Left renal pelvis (tissue), 4 donors: ENCODE measurements at places on chromosomes 2 and 18.

GRCh38 chr2:161107265-161107664 lies 53.0 kb upstream of the TANK start:
- DNase-seq, result no peak

DNA sequence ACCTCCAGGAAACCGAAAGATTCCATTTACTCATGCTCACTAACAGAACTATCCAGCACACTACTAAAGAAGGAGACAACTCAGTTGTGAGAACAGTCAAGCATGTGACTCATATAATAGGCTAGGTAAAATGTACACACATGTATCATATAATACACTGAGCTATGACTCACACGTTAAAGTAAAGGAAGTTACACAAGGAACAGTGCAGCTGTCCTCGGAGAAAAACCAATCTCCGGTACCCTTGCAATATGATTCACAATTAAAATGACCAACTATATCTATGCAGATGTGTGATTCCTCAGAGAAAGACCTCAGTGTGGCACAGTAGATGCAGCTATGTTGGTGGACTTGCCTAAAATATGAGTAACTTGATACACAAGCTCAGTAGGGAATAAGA lies 76.5 kb downstream of the STRN start:
- DNase-seq, result no peak

DNA sequence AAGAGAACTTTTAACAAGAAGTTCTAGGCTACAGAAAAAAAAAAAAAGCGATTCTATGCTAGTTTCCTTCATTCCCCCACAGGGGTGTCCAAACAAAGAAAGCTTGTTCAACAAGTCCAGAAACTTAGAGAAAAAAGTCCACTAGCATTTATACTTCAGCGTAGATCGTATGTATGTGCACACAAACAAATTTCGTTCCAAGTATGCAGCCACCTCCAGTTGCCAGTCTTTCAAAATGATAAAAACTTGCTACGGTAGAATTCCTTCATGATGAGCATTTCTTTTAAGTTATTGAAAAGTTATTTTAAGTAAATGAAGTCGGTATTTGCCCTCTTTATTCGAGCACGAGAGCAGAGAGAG lies 3.7 kb upstream of the OTX1 start:
- no peak for DNase-seq

DNA sequence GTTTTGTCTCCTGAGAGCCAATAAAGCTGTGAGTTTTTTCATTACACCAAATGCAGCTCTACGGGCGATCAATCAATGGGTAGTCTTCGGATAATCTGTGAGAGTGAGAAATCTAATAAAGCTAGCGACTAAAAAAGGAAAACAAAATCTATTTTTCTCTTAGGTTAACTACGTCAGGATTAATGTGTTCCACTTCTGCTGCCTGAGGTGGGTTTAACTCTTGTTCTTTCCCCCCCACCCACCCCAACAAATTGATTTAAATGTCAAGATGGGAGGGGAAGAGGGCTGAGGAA lies 63.0 kb upstream of the PSMD14 start:
- DNase-seq, result no peak

- no peak for DNase-seq
Observed at GRCh38 chr2:195202163-195202845, 454.7 kb upstream of the SLC39A10 start.

DNA sequence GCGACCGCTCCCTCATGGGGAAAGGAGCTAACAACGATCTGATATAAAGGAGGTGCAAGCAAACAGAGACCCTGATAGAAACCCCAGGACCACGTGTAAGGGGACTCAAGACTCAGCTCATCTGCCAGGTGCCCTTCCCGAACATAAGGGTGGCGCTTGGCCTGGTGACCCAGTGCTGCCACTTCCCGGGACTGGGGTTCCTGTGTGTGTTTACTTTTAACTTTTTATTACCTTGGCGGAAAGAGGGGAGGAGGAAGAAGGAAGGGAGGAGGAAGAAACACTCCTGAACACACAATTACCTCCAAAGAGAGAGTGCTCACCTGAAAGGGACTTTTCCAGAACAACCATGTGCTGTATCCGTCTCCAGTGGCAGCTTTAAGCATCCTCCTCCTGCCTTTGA lies 56.5 kb upstream of the EDAR start:
- no peak for DNase-seq

DNA sequence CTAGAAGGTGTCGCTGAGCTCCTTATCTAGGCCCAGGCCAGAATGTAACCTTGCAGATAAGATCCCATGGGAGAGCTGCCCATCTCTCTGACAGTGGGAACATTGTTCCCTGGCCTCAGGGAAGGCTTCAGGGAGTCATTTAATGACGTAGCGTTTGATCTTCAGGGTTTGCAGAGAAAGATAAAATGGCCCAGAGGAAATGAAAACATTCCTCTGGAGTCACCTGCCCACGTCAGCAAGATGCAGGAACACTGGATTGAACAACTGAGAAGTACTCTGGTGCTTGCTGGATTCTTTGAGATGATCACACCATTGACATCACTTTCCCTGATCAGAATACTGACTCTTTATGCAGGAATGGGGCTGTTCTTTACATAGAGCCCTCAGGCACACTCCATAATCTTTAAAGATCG lies 51.6 kb downstream of the MAPK4 start:
- no peak for DNase-seq

- DNase-seq, result no peak
Observed at GRCh38 chr18:53567929-53568574, 656.4 kb downstream of the MBD2 start.

GRCh38 chr2:123532994-123533393 lies 492.1 kb upstream of the CNTNAP5 start:
- no peak for DNase-seq

- DNase-seq, result no peak
Observed at GRCh38 chr2:137020452-137021196, 255.3 kb downstream of the THSD7B start.

DNA sequence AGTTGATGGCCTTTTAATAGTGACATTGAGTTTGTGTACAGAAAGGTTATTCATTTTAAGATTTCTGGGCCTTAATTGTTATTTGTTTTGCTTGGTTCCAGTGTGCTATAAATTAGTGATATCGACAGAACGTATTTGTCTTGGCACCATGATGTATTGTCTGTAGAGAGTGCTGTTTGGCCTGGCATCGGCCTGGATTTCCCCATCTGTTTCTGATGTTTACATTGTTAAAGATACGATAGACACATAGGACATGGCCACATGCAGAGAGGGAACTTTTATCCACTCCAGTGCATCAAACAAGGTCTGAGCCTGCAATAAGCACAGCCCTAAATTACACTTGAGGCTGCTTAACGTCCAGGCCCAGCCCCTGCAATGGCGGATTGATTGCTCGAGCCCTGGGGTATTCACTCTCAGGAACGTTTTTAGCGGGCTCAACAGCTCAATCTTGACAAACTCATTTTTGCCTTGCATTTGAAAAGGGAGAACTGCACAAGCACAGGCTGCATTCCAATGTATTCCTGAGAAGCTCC lies 144.7 kb downstream of the SLC4A3 start:
- no peak for DNase-seq

GRCh38 chr2:63903003-63903402 lies 61.3 kb downstream of the UGP2 start:
- no peak for DNase-seq

DNA sequence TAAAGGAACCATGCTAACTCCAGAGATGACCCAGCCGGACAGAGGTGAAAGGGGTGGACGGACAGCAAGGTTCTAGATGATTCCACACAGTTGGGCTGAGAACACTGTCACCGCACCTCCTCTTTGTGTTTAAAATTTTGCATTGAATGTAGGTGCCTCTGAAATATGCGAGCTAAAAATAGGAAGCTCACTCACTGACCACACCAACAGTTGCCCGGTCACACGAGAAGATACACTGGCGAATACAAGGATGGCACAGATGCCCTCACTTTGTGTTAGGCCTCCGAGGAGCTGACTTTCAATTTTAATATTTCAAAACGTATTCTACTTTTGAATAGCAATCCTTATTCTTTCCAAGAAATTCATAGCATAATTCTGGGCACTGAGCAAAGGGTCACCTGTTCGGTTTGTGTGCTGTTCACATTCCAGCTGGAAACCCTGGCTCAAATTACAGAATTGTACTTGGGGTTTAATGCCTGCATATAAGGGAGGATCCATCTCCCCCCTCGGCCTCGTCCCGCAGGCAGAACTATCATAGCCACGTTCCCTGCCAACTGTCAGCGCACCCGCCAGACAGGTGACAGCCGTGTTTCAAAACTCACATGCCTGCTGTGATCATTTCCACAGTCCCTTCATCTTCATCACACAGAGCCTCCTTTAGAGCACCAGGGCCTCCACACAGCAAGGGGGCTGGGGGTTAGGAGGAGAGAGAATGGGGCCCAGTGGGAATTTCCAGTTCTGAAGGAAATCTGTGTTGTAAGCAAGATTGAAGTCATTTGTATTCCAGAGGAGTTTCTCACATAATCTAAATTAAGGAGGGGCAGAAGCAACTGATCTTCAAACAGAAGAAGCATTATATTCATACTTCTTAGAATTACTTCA lies 48.2 kb downstream of the ADI1 start:
- no peak for DNase-seq

GRCh38 chr2:108825736-108826135 lies 39.2 kb downstream of the CCDC138 start:
- DNase-seq, result no peak

DNA sequence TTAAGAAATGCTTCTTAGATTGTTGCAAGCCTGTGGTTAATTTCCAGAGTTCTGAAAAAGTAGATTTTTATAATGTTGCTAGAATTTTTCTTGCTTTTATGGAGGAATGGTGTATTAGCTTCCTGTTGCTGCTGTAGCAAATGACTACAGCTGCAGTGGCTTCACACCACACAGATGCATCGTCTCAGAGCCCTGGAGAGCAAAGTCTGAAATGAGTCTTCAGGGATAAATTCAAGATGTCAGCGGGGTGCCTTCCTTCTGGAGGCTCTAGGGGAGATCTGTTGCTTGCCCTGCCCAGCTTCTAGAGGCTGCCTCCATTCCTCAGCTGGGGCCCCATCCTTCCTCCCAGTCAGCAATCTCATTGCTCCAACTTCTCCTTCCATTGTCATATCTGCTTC lies 187.8 kb downstream of the ZNF516 start:
- no peak for DNase-seq

- DNase-seq, result no peak
Observed at GRCh38 chr18:48077291-48077690, 146.8 kb upstream of the SMAD2 start.

- no peak for DNase-seq
Observed at GRCh38 chr2:179348906-179349305, 84.3 kb upstream of the SESTD1 start.

DNA sequence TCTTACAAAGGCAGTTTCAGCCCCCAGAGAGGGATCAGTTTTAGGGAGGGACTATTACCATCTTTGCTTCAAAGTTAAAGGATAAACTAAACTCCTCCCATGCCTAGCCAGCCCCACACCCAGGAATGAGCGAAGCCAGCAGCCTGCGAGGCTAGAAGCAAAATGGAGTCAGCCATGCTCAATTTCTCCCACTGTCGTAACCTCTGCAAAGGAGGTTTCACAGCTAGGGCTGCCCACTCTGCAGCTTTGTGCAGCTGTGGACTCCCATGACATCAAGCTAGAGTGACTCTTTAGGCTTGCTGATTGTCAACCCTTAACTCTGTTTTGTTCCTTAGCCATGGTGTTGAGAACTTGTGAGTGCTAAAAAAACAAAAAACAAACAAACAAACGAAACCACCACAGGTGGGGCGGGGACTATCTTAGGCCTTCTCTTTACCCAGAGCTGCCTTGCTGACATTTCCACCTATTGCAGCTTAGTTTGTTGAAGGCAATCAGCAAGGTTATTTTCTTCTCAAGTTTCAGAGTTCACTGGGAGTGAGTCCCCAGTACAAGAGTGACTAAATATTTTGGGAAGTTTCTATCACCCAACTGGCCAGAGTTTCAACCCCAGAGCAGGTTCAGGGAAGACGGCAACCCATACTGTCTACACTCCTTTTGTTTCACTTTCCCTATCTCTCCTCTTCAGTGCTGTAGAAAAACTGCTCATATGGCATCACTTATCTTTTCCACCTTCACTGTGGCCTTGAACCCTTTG lies 592.1 kb downstream of the XIRP2 start:
- no peak for DNase-seq

DNA sequence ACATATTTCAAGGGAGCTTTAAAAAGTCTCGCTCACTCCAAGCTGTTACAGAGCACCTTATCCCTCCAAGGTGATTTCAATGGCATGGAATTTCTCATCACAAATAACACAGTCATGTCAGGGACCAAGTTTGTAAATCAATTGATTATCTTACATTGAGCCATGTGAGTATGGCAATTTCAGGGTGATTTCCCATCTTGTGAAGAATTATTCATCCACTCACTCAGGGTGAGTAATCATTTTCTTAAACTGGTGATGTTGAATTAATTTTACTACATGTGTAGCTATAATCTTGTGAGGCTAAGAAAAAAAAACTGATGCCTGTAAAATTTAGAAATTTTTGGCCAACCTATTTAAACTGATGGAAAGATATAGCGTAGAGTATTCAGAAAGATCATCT lies 3.3 kb upstream of the ABCA12 start:
- DNase-seq, result no peak

DNA sequence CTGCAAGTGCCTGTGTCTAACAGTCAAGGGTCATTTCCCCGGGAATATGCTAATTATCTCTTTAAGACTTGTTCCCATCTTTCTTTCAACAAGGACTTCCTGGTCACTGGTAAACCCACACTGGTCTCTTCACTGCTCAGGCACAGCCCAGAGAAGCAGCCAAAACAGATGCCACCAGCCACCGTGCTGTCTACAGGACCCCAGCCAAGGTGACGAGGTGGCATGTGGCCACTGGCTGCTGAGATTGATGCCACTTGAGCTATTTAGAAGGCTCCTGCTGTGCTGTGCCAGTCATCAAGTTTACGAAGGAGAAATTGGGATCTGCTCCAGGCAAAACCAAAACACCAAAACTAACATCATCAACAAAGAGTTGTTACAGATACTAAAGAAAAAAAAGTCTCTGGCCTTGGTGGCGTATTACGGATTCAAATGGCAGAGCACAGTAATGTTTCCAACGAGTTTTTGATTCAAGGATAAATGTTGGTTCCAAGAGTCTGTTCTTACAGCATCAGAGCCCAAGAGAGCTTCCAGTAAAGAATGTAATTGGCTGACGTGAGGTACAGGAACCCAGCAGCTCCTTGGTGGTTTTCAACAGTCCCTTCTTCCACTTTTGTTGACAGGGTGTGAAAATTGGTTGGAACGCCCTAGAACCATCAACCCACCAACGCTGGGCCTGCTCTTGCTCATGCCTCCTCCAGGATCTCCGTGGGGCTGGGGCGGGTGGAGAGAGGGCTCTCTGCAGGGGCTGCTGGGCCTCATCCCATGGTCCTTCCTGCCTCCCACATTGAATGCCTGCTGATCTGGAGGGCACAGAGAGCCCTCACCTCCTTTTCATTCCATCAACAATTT lies 63.7 kb upstream of the ZCCHC2 start:
- no peak for DNase-seq

DNA sequence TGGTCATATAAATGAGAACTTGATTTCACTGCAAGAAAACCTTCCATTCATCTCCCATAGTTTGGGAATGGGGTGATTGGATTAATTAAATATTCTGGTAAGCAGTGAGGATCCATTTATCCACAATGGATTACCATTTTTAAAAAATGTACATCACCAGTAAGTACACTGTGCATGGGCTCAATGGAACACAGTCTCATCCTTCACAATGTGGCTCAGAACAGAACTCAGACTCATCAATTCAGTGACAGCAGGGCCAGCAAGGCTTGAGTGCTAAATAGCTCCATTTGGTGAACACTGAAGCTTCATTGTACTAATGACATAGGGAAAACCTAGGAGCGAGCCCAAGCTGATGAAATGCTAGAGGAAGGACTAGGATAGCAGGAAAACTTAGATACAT lies 223.8 kb downstream of the CMPK2 start:
- no peak for DNase-seq
